ENCODE measurements at places on chromosomes 6 and 20.

- H3K36me3 ChIP-seq, result no peaks in the 10 kb centered on the region
- peak overlapping the region; percentile 22 for H3K27ac ChIP-seq
- DNase-seq, result no peak
- peaks cover 8% of the 10 kb centered on the region for H3K27me3 ChIP-seq
- no peak overlapping the region for H3K4me3 ChIP-seq
- no peaks in the 10 kb centered on the region for H3K4me1 ChIP-seq
These were observed 28.4 kb downstream of the IL20RA start for GRCh38 chr6:137016356-137016755.

- peaks cover 22% of the 10 kb centered on the region for H3K27me3 ChIP-seq
- peaks cover 56% of the 10 kb centered on the region for H3K4me1 ChIP-seq
- H3K4me3 ChIP-seq, result no peak overlapping the region
- no peak overlapping the region for H3K27ac ChIP-seq
These were observed 2.2 kb upstream of the COL9A3 start for GRCh38 chr20:62814709-62815065.

GRCh38 chr6:82246802-82247504 is 591 bp downstream of the IBTK start:
- DNase-seq, result peak; percentile 94
- peak overlapping the region; percentile 94 for H3K4me3 ChIP-seq
- no peaks in the 10 kb centered on the region for H3K36me3 ChIP-seq

DNA sequence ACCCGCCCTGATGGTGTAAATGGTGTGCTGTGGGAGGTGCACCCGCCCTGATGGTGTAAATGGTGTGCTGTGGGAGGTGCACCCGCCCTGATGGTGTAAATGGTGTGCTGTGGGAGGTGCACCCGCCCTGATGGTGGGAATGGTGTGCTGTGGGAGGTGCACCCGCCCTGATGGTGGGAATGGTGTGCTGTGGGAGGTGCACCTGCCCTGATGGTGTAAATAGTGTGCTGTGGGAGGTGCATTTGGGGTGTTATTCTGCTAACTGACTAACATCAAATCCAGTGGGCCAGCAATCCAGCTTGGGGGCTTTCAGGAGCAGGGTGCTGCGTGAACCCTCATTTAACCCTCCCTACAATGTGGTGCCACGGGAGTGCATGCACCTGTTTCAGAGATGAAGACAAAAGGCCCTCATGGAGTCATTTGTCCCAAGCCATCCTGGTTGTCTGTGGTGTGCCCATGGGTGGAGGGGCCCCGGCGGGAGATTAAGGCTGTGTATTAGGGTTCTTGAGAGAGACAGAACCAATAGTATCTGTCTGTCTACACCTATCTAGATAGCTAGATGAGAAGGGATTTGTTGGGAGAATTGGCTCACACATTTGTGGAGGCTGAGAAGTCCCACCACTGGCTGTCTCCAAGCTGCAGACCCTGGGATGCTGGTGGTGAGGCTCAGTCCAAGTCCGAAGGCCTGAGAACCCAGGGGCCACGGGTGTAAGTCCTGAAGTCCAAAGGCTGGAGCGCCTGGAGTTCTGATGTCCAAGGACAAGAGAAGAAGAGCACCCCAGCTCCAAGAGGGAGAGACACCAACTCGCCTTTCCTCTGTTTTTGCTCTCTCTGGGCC is 39.2 kb downstream of the TMEM242 start:
- no peaks in the 10 kb centered on the region for H3K4me1 ChIP-seq
- peaks cover 17% of the 10 kb centered on the region for H3K36me3 ChIP-seq
- no peak for DNase-seq
- no peaks in the 10 kb centered on the region for H3K27me3 ChIP-seq

DNA sequence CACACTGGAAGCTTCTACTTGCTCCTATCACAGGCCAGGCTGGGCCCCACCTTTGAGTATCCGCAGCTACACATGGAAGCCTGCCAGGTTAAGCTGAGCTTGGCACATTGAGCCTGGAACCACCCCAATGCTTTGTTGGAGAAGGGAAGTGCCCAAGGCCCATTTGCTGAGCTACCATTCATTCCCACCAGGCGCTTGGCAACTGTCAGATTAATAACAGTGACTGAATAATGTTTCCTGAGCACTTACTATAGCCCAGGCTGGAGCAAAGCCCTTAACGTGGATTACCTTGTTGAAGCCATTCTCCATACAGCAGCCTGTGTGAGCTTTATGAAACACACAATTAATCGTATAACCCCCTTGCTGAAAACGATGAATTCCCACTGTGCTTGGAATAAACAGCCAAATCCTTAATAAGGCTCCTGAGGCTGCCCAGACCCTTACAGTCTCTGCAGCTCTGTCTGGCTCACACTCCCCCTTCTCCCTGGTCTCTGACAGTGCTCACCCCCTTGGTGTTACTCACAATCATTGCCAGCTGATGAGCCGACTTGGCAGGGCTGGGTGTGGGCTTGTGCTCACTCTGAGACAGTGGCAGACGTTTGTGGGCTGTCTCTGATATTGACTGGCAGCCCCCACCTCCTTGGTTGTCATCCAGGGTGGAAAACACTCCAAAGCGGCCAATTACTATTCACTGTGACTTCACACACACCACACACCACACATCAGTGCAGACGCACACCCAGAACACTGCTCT is 357.1 kb downstream of the MAFB start:
- H3K27ac ChIP-seq, result no peak overlapping the region
- H3K4me3 ChIP-seq, result no peak overlapping the region
- peak; percentile 74 for DNase-seq
- H3K36me3 ChIP-seq, result no peaks in the 10 kb centered on the region
- peaks cover 3% of the 10 kb centered on the region for H3K27me3 ChIP-seq
- no peaks in the 10 kb centered on the region for H3K4me1 ChIP-seq

- DNase-seq, result no peak
- peak overlapping the region; percentile 55 for H3K27ac ChIP-seq
- peaks cover 95% of the 10 kb centered on the region for H3K4me1 ChIP-seq
- peaks cover 12% of the 10 kb centered on the region for H3K27me3 ChIP-seq
- H3K4me3 ChIP-seq, result peak overlapping the region; percentile 77
These were observed 1.2 kb upstream of the DLL1 start for GRCh38 chr6:170292111-170292406.

DNA sequence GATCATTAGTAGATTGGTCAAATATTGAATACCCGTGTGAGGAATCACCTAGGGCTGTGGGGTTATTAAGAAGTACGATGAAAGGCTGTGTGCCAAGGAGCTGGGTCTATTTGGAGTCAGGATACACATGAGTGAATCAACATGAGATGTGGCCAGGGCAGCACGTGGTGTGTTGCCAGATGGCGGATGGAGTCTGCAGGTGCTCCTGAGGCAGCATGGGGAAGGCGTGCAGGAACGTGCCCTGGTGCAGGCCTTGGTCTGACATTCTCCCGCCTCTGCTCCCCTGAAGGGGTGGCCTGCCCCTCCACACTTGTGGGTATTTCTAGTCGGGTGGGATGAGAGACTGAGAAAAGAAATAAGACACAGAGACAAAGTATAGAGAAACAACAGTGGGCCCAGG is 39.0 kb upstream of the SLC22A1 start:
- no peaks in the 10 kb centered on the region for H3K4me1 ChIP-seq
- no peaks in the 10 kb centered on the region for H3K27me3 ChIP-seq
- H3K27ac ChIP-seq, result no peak overlapping the region
- H3K4me3 ChIP-seq, result no peak overlapping the region

GRCh38 chr6:13668291-13668928 is 43.2 kb downstream of the RANBP9 start:
- H3K27me3 ChIP-seq, result no peaks in the 10 kb centered on the region
- H3K4me3 ChIP-seq, result no peak overlapping the region
- no peaks in the 10 kb centered on the region for H3K4me1 ChIP-seq

GRCh38 chr6:151679081-151679480 is 128.4 kb upstream of the ESR1 start:
- H3K4me3 ChIP-seq, result no peak overlapping the region
- no peaks in the 10 kb centered on the region for H3K36me3 ChIP-seq
- H3K27ac ChIP-seq, result no peak overlapping the region
- H3K4me1 ChIP-seq, result peaks cover 5% of the 10 kb centered on the region
- no peaks in the 10 kb centered on the region for H3K27me3 ChIP-seq

GRCh38 chr6:89347825-89348224 is 4.7 kb downstream of the UBE2J1 start:
- no peak overlapping the region for H3K4me3 ChIP-seq
- peaks cover 29% of the 10 kb centered on the region for H3K4me1 ChIP-seq
- no peaks in the 10 kb centered on the region for H3K27me3 ChIP-seq
- H3K36me3 ChIP-seq, result no peaks in the 10 kb centered on the region

DNA sequence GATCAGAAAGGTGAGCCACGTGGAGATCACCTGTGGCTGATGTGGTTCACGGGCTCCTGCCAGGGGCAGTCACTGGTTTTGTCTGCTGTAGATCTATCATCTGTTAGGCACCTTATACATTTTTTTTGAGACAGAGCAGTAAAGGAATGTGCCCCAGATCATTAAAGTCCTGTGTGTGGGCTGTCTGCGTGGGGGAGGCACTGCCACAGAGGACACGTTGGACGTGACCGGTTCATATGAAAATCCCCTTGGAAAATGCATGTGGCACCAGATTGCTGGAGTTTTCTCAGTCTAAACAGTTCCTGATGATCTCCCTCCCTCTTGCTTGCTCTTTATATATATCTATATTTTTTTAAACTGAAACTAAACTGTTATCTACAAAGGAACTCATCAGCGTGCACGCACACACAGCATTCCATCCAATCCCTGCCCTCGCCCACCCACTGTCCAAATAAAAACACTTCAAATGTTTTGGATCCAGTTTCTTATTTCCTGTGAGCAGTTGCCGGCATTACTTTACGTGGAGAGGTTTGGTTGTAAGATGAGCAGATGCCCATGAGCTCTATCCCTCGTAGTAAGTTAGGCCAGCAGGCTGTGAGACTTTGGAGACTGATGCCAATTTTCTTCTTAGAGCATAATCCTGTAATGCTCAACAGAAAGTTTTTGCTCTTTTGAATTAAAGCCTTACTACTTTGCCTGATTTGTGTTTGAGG is 161.6 kb upstream of the EXOC2 start:
- DNase-seq, result no peak
- no peaks in the 10 kb centered on the region for H3K27me3 ChIP-seq
- no peaks in the 10 kb centered on the region for H3K4me1 ChIP-seq
- H3K4me3 ChIP-seq, result no peak overlapping the region

- H3K4me3 ChIP-seq, result no peak overlapping the region
- H3K36me3 ChIP-seq, result no peaks in the 10 kb centered on the region
- H3K27ac ChIP-seq, result no peak overlapping the region
- H3K27me3 ChIP-seq, result no peaks in the 10 kb centered on the region
- no peak for DNase-seq
- H3K4me1 ChIP-seq, result peaks cover 14% of the 10 kb centered on the region
These were observed 29.9 kb downstream of the SGK1 start for GRCh38 chr6:134287859-134288537.

- no peaks in the 10 kb centered on the region for H3K4me1 ChIP-seq
- H3K27ac ChIP-seq, result no peak overlapping the region
- H3K27me3 ChIP-seq, result no peaks in the 10 kb centered on the region
- H3K36me3 ChIP-seq, result no peaks in the 10 kb centered on the region
- H3K4me3 ChIP-seq, result no peak overlapping the region
These were observed 114.9 kb downstream of the GRM4 start for GRCh38 chr6:34030831-34031624.
